ENCODE measurements at places on chromosomes 4 and X. TPM values are rescaled to one million over a fixed set of nuclear protein-coding genes. Genes with fewer than 3 reads are reported as not detected.

- peak; percentile 6 for DNase-seq
- H3K4me1 ChIP-seq: no peaks in the 10 kb centered on the region
- H3K36me3 ChIP-seq: no peaks in the 10 kb centered on the region
- H3K4me3 ChIP-seq: no peak overlapping the region
- H3K27ac ChIP-seq: no peak overlapping the region
- no peaks in the 10 kb centered on the region for H3K27me3 ChIP-seq
These were observed 23.0 kb upstream of the PPA2 start for GRCh38 chr4:105496899-105497298.

DNA sequence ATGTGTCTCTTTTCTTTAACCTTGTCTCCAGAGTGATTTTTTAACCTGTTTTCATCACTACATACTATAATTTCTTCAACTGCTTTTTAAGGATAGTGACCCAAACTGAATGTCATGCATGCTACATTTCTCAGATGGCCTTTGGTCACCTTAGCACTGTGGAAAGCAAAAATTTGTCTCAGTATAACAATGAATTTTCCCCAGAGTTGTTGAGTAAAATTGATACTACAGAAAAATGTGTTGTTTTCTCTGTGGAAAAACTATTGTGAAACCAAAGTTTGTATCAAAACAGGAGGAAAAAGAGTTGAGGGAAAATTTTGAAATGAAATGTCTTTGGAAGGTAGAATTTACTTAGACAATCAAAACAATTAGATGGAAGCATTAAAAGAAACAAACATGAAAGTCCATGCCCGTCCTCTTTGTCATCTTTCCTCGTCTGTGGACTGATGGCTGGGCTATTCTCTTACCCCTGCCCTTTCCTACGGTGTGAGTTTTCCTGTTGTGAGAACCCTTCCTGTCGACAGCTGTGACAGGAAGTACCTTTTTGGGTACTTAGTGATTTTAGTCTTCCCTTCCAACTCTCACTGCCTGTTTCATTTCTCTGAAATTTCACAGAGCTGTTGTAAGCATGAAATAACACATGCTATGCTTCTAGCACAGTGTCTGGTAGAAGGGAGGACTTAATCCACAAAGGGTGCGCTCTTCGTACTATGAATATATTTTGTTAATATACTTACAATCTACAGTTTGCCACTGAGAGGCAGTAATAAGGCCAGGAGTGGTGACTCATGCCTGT, 50.8 kb downstream of the LRP2BP start:
- DNase-seq: no peak
- H3K27me3 ChIP-seq: no peaks in the 10 kb centered on the region
- peaks cover 14% of the 10 kb centered on the region for H3K36me3 ChIP-seq
- H3K4me1 ChIP-seq: no peaks in the 10 kb centered on the region
- H3K4me3 ChIP-seq: no peak overlapping the region

GRCh38 chr4:100907465-100908454, 389.9 kb upstream of the EMCN start:
- no peak overlapping the region for H3K4me3 ChIP-seq
- no peak for DNase-seq
- no peaks in the 10 kb centered on the region for H3K27me3 ChIP-seq
- no peaks in the 10 kb centered on the region for H3K4me1 ChIP-seq
- H3K27ac ChIP-seq: no peak overlapping the region

GRCh38 chrX:153828308-153828707, 2.0 kb downstream of the PDZD4 start:
- H3K36me3 ChIP-seq: no peaks in the 10 kb centered on the region
- H3K27ac ChIP-seq: no peak overlapping the region
- H3K4me3 ChIP-seq: no peak overlapping the region
- DNase-seq: no peak

DNA sequence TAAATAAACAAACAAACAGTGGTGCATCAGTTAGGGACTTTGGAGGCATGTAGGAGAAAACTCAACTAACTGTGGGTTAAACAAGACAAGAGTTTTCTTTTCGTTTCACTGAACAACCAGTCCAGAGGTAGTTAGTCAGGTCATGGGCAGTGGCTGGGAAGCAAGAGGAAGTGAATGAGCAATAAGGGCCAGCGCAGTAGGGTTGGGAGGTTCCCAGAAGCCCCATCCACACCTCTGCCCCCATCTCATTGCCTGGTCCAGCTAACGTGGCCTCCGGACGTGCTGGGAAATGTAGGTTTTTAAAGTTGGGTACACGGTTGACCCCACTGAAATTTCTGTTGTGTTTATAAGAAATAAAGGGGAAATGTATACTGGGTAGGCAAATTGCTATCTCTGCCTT, 8.7 kb downstream of the GLOD5 start:
- H3K27me3 ChIP-seq: no peaks in the 10 kb centered on the region
- H3K27ac ChIP-seq: peak overlapping the region; percentile 60
- peaks cover 7% of the 10 kb centered on the region for H3K4me1 ChIP-seq

DNA sequence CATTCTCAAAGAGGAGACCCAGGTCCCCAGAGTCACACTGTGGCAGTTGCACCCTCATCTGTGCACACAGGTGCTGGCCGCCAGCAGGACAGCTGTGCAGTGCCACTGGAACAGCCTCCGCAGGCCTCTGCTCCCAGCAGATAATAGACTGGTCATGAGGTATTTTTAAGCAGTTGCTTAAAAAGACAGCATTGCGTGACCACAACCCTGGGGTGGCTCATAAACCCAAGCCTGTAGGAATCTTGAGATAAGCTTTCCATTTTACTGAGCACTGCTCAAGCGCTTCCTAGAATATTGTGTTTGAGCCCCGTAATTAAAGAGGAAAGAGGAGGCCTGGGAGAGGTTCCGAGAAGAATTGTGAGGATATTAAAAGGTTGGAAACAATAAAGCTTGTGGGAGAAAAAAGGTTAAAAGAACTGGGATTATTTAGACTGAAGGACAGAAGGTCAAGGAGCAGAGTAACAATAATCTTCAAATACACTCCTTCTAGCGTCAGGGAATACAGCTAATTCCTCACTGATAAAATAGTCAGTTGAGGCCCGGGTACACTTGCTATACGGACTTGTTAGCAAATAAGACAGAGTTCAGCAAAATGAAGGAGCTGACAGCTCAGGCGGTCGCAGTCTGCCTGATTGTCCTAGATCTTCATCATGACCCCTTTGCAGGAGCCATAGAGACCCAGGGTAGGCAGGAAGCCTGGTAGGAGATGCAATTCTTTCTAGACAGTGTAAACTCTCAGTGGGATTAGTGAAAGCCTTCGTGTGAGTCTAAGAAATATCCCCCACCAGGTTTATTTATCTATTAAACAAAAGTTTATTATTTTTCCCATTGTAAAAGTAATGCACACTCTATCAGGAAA, 86.2 kb upstream of the KIT start:
- peaks cover 15% of the 10 kb centered on the region for H3K4me1 ChIP-seq
- no peak overlapping the region for H3K4me3 ChIP-seq
- peak; percentile 73 for DNase-seq
- H3K36me3 ChIP-seq: no peaks in the 10 kb centered on the region

DNA sequence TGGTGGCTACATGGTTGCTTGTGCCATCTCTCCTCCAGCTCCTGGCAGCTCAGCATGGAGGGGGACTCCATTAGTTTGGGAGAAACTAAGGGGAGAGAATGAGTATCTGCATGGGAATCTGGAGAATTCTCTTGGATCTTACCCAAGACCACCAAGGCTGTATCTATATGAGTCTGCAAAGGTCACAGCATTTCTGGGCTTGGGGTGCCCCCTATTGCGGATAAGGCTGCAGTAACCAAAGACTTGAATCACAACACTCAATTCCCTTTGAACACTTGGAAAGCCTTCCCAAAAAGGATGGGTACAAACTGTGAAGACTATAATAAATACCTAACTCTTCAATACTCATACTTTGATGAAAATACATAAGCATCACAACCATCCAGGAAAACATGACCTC, 623.5 kb upstream of the NR3C2 start:
- no peaks in the 10 kb centered on the region for H3K4me1 ChIP-seq
- H3K27ac ChIP-seq: no peak overlapping the region

GRCh38 chrX:150058728-150059127, 120.4 kb upstream of the EOLA2 start:
- no peak overlapping the region for H3K27ac ChIP-seq
- no peaks in the 10 kb centered on the region for H3K4me1 ChIP-seq
- no peaks in the 10 kb centered on the region for H3K36me3 ChIP-seq
- H3K27me3 ChIP-seq: no peaks in the 10 kb centered on the region

DNA sequence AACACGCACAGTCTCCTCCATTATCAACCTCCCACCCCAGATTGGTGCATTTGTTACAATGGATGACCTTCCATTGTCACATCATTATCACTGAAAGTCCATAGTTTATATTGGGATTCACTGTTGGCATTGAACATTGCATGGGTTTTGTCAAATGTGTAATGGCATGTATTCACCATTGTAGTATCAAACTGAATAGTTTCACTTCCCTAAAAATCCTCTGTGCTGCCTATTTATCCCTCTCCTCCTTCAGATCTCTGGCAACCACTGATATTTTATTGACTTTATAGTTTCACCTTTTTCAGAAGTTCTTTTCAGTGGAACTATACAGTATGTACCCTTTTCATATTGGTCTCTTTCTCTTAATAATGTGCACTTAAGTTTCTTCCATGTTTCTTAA, 1565.4 kb downstream of the PCDH18 start:
- H3K27me3 ChIP-seq: no peaks in the 10 kb centered on the region
- DNase-seq: no peak
- no peak overlapping the region for H3K4me3 ChIP-seq
- H3K4me1 ChIP-seq: no peaks in the 10 kb centered on the region
- H3K27ac ChIP-seq: no peak overlapping the region

The RBMXL3 gene
- 0.29 TPM for total RNA-seq

The LONRF3 gene
- total RNA-seq: 10.1 TPM
